GM18507 (cell line): ENCODE measurements at places on chromosomes 11 and 22.

- DNase-seq = no peak
Measured at GRCh38 chr11:96199563-96200025, 143.4 kb downstream of the MAML2 start.

DNA sequence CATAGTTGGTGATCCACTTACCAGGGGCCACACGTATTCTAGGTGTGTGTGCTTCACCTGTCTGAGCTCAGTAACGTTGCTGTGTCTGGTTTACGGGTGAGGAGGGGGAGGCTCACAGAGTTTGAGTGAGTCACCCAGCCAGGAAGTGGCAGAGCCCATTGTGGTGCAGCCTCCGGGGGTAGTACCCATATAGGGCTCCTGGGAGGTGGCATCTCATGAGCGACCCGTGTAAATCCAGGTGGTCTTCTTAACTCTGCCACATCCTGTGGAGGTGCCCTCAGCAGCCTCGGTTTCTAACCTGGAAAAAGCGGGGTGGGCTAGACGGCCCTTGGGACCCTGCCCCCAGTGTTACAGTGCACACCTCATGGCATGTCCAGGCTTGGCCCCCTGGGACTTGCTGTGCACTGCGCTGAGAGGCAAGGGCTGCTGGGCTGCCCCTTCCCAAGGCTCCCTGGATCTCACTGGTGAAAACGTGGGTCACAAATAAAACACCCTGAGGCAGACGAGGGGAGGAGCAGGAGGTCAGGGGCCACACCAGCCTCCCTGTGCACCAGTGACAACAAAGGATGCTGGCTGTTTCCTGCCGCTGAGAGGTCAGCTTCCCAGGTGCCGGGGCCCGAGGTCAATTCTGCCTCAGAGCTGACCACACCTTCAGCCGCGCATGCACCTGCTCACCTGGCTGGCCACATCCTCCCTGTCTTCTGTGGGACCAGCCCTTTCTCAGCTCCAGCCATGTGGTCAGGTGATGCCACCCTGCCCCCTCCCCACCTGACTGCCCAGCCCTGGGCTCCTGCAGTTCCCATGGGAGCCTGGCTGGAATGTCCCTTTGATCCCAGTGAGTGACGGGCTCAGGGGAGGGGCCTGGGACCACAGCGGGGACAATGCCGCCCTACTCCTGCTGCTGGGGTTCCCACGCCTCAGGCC, 305.1 kb downstream of the CTTN start:
- no peak for DNase-seq

GRCh38 chr22:30305519-30305905, 16.2 kb upstream of the CASTOR1 start:
- DNase-seq = no peak

DNA sequence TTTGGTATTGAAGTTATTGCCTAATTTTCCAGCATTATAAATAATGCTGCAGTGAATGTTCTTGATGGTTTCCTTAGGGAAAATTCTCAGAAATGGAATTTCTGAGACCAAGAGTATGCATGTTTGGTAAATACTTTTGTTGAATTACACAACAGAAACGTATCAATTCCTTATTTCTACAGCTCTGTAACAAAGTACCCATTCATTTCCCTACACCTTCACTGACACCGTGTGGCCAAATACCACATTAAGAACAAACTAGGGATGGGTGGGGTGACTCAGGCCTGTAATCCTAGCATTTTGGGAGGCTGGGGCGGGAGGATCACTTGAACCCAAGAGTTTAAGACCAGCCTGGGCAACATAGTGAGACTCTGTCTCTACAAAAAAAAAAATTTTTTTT, 21.8 kb downstream of the MCAM start:
- DNase-seq = no peak
